ENCODE measurements at places on chromosomes 2 and 18.

DNA sequence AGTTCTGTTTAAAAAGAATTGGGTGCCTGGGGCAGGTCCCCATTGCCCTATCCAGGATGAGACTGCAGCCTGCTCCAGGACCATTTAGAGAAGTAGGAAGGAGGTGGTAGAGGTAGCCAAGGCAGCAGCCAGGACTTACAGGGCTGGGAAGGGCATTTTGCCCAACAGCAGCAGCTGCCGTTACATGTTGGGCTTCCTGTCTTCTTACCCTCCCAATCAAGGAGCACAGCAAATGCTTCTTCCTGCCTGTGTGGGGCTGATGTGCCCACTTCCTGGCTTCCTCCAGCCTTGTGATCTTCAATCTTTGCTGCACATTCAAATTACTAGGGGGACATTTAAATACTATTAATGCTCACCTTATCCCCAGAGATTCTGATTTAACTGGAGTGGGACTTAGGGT is 112.0 kb downstream of the QPCT start:
- no peak for DNase-seq

- DNase-seq = no peak
These were observed 79.9 kb downstream of the EPAS1 start for GRCh38 chr2:46377101-46377581.

DNA sequence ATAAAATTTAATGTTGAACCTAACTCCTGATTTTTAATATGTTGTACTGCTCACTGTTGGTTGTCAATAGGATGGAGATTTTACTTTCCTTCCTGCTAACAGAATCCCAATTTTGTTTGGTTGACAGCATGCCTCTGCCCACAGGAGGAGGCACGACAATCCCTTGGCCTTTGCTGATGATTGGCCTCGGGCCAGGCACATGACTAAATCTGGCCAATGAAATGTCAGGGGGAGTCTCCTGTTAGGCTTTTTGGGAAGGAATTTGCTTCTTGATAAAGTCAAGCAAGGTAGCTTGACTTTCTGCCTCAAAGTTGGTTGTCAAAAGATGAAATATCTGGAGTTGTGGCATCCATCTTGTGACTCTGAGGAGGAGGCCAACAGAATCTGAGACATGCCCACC is 6.8 kb upstream of the TGFA start:
- DNase-seq = no peak

- DNase-seq = no peak
These were observed 497.2 kb upstream of the PIK3C3 start for GRCh38 chr18:41457765-41458326.

DNA sequence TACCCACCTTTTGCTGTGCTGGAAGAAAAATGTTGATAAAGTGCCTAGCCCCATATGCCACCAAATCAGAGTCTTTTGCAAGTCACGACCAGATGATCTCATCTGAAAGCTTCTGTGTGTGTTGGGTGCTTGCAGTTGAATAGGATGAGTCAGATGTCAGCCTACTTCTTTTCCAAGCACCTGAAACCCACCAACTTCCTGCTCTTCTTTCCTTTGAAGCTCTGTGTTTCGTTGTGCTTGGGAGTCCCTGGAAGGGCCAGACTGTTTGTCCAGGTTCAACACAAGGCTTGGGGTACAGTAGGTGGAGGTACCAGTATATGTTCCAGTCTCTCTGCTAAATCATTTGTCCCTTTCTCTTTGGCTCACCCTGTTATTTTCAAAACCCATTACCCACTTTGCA is 36.8 kb upstream of the LCLAT1 start:
- no peak for DNase-seq

DNA sequence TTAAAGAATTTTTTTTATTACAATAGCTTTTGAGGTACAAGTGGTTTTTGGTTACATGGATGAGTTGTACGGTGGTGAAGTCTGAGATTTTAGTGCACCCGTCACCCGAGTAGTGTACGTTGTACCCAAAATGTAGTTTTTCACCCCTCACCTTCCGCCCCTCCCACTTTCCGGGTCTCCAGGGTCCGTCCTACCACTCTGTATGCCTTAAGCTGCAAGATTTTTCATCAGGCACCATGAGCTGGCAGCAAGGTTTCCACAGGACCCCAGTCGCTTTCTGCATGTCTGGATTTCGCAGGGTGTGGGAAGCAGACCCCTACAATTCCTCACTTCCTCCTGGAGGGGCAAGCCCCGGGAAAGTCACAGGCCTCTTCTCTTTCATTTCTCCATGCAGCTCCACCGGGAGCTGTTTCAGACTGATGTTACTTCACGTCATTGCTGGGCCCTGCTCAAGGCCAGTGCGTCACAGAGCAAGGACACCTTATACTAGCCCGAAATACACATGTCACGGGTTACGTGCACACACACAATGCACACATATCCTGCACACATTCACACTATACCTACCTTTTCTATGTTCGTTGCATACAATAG is 179.1 kb downstream of the ZFP36L2 start:
- no peak for DNase-seq

GRCh38 chr2:55896633-55897032 is 26.9 kb downstream of the EFEMP1 start:
- DNase-seq = no peak

- no peak for DNase-seq
These were observed 5.2 kb downstream of the UGT1A7 start for GRCh38 chr2:233686928-233687327.

GRCh38 chr2:84749442-84749841 is 131.4 kb downstream of the TRABD2A start:
- no peak for DNase-seq

DNA sequence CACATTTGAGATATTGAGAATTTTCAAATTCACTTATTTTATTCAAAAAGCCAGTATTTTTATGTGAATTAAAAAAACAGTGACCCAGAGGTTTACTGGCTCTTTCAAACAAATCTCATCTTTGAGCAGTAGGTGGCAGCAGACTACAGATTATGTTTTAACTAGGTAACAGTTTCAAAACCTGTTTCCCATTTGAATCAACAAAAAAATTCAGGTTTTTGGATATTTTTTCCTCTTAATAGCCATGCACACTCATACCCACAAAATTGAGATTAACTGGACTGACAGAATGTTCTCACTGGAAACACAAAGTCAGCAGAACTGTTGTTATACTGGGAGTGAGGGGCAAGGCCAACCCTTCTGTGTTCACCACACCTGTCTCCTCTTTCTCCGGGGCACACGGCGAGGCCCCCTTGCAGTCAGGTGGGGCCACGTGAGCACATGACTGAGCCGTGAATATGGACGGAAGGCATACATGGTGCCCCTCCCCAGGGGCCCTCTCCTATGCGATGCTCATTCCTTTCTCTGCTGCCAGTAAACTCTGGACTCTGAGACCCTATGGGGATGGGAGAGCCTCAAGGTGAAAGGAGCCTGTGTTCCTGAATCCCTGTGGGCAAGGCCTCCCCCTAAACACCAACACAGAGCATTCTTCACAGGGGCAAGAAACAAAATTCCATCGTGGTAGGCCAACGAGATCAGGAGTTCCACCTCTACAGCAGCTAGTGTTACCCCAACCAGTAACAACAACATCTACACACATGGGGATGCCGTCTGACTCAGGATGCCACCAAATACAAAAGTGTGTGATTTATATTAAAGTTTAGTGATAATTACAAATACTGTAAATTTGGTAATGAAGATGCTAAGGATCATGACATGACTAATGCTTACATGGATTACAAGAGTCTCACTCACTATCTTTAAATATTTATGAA is 80.4 kb downstream of the LPIN2 start:
- peak; percentile 45 for DNase-seq

- no peak for DNase-seq
These were observed 27.2 kb upstream of the SATB2 start for GRCh38 chr2:199484927-199485326.

GRCh38 chr2:6977113-6977741 is 60.0 kb downstream of the RNF144A start:
- DNase-seq = no peak

GRCh38 chr18:8163286-8163959 is 445.8 kb upstream of the RAB12 start:
- no peak for DNase-seq

- DNase-seq = peak; percentile 26
These were observed 6.9 kb downstream of the ABCG5 start for GRCh38 chr2:43831543-43832294.

DNA sequence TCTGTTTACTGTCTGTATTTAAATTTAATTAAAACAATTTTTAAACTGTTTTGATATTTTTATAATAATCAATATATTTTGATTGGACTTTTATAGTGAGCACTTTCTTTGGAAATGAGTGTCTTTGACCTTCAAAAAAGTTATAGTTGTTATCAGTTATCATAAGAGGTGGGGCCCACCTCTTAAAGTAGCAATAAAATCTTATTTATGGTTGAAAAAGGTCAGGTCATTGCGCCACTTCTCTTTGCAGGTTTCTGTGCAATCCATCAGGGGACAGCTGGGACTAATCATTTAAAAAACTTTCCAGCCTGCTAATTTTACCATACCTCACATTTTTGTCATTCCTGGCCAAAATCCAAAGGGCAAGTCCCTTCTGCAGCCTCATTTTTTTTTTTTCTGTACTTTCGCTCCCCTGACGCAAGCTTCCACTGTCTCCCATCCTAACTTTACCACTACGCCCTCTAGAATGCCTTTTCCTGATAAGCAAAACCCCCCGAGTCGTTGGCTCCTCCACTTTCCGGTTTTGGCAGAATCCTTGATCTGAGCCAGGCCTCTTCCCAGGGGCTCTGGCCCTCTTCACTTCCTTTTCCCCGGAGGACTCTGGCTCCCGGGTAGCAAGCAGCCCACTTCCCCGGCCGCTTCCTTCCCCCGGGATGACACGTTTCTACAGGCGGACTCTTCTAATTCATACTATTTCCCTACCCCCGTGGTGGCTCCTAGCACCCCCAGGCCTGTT is 1.1 kb upstream of the SEH1L start:
- peak; percentile 66 for DNase-seq

GRCh38 chr2:104562537-104562936 is 291.4 kb upstream of the POU3F3 start:
- DNase-seq = no peak

- DNase-seq = no peak
These were observed 341.6 kb upstream of the NT5C1B start for GRCh38 chr2:18930971-18931370.

DNA sequence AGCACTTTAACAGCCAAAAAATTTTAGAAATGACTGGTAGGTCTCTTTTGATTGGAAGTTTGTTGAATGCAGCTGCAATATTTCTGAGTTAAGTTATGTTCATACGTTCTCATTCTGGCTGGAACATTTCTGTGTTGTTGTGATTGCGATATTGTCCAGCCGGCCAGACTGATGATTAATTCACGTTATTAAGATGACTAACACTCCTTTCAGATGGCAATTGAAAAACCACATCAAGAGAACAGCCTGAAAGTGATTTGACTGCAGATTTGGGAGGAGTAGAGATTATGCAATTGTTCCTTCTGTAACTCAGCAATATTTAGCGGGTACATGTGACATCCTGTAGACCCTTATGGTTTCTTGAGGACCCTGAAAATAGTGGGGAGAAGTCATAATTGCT is 133.7 kb downstream of the FBXO15 start:
- DNase-seq = no peak

DNA sequence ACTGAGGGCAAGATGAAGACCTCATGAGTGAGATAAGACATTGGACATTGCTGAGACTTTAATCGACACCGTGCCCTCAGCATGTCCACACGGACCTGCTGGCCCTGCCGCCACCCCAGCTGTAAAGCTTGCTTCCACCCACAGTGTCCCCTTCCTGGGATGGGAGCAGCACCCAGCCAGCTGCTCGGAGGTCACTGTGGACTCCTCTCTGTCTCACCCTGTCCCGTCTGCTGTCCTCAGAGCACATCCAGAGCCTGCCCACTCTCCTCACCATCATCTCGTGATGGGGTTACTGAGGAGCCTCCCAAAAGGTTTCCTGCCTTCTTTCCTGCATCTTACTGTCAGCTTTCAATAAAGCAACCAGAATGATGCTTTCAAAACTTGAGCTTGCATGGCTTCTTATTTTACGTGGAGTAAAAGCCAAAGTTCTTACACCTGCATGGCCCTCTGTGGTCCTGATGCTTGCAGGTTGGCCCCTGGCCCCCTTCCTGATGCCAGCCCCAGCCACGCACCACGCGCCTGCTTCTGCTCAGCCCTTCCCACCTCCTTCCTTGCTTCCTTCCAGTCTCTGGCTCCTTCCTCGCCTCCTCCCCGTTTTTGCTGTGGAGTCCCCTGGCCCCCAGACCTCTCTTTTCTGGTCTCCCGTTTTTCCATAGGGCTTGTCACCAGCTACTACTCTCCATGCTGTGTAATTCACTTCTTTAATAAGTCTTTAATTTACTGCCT is 67.0 kb downstream of the DGKD start:
- DNase-seq = no peak

DNA sequence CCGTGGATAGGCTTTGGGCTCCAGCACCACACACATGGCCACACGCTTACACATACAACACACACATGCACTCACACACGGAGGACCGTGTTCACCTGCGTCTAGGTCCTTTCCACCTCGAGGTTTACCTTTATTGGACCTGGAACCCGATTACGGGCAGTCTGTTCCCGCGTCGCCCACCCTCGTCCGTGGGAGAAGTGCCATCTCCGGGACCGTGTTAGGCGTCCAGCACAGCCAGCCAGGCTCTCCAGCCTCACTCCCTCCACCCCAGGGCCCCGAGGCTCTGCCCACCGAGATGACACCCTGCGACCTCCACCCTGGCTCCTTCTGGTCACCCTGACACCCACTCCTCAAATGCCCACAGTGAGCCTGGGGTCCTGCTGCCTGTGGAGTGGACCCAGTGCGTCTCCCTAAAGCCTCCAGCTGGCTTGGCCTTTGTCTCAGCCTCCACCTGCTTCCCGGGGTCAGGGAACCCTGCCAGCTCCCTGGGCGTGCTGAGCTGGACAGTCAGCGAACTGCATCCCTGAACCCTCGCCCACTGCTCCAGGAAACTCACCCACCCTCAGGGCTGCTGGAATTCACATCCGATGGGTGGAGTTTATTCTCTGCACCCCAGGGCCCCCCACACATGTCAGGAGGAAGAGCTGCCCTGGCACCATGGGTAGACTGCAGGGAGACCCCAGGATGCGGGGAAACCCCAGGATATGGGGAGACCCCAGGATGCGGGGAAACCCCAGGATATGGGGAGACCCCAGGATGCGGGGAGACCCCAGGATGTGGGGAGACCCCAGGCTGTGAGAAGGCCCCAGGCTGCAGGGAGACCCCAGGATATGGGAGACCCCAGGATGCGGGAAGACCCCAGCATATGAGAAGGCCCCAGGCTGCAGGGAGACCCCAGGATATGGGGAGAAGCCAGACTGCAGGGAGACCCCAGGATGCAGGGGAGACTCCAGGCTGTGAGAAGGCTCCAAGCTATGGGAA is 33.0 kb downstream of the ADI1 start:
- no peak for DNase-seq
